ENCODE measurements at places on chromosomes 1 and 21.

DNA sequence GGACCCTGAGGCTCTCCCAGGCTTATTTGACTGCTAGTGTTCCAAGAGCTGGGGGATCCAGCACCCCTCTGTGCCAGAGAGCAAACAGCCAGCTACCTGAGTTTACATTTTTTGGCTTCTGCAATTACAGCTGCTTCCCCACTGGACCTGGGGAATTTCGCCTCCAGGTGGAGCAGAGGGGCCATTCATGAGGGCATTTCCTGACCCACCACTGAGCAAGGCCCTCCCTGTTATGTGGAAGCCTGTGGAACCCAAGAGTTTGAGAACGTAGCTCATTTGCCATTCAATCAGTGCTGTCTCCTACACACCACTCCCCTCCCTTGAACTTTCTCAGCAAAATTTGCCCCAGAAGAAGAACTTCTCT, 42.7 kb upstream of the TMEM51 start:
- no peak for DNase-seq

DNA sequence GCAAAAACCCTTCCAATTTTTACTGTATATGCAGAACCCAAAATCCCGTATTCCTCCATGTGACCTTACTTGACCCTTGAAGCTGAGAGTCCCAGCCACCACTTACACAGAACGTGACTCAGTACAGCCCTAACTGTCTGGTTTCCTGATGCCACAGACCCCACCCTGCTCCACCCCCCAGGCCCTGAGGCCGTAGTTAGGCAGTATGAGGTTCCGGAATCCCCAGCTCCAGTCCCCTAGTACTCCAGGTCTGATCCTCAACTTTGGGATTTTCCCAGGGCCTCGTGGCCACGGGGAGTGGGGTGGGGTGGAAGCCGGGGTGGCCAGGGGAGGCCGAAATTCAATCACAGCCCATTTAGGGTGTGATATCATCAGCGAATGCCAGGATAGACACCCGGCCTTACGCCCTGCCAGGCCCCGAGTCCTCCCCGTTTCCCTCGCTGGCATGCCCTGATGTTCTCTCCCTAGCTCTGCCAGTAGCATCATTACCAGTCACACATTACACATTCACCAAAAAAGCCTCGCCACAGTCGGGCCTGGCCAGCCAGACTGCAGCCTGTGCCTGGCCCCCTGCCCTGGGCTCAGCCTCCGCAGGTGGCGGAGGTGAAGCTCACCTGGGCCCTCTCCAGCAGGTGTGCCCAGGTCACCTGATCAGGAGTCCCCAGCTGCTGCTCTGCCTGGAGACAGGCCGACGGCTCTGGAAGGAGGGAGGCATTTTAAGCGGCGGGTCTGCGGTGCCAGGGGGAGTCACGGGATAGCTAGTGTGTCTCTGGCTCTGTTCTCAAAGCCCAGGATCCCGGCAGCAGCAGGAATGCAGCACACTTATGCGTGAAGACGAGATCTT, 70.8 kb downstream of the SCCPDH start:
- no peak for DNase-seq

- no peak for DNase-seq
Measured at GRCh38 chr21:38796424-38796823, 9.3 kb upstream of the ETS2 start.

DNA sequence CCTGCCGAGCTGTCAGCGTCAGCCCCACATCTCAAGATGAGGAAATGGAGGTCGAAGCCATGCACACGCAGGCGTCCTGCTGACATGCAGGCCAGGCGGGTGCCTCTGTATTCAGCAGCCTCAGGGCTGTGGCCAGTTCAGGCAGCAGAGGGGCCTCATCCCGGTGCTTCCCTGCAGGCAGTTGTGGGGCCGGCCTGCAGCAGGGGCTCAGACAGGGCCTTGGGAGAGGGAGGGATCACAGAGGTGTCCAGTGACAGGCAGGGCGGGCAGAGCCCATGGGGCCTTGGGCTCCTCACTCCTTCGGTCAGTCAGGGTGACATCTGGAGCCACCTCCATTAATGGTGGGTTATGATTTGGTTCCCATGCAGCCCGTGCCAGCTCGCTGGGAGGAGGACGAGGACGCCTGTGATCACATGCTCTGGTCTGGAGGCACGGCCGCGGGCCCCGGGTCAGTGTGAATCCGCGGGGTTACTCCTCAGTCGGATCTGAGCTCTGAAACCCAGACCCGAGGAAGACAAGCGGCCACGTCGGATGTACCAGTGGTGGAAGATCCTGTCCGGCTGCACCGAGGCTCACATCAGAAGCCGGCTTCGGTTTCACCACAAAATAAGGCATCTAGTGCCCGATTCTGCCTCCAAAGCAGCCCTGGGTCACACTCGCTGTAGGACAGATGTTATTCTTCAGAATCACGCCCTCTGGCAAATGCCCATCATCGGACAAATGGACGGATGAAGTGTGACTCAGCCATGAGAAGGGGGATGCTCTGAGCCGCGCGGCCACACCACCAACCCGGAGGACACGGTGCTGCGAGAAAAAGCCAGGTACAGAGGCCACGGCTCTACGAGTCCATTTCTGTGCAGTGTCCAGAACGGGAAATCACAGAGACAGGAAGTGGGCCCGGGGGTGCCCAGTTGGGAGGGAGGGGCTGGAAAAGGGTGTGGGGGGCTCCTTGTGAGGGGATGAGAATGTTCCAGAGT, 33.4 kb downstream of the KRTAP10-1 start:
- no peak for DNase-seq

GRCh38 chr1:924656-925560, 1.2 kb downstream of the SAMD11 start:
- DNase-seq = no peak

GRCh38 chr1:174262349-174263241, 103.3 kb downstream of the RABGAP1L start:
- peak; percentile 66 for DNase-seq

- no peak for DNase-seq
Measured at GRCh38 chr1:242534753-242535152, 10.3 kb upstream of the PLD5 start.

DNA sequence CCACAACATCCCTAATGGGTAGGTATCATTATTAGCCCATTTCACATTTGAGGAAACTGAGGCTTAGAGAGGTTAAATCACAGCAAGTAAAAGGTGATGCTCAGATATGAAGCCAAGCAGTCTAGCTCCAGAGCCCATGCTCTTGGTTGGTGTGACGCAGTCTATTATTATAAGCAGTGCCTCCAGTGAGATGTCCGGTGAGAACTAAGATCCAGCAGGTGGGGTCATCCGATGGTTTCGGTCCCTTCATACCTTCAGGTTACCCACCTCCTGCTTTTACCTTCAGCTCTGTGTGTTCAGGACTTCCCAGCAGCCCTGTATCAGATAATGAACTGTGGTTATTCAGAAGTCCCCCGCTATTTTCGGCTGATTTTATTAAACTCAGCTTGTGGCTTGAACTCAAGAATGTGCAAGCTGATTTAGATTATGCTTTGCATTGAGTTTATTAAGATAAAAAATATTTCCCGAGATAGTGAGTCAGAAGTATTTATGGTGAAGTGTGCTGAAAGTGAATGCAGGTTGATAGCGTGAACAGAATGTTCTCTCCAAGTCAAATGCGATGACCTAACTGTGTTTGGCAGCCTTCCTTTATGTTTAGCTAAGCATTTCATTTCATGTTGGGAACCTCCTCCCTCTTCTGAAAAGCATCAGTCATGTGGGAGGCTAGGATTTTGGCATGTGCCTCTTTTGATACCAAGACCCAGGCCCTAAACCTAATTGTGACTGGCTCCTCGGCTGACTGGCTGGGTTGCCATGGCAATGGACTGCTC, 160.9 kb upstream of the UBE2U start:
- DNase-seq = no peak

DNA sequence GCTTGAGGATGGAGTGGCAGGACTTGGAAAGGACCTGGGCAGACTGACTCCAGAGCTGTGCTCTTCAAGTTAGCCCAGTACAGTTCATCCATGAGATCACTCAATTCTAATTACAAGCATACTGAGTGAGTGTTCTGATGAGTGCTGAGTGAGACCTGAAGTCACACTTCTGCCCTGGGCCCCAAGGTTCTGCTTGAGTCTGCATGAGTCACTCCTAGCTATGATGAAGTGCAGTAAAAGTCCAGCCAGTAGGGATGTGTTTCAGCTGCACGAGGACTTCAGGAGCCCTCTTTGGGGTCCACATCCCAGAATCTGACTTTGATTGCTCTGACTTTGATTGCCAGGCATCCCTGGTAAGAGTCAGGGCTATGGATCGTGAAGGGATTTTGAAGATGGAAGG, 35.8 kb downstream of the PLEKHA6 start:
- no peak for DNase-seq

DNA sequence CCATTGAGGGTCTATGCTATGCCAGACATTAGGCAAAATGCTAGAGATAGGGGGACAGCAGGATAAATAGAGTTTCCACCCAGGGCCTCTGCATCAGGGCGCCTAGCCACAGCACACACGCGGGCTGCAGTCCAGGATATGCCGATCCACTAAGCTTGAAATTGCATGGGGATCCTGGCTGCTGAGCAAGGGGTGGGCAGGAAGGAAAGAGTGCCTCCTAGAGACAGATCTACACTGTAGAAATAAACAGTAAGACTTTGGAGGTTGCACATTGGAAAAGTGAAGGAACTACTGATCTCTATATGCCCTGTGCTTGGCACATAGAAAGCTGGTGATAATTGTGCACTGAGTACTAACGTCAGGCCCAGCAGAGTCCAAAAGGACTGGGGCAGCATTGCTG, 411.1 kb downstream of the PRDM2 start:
- no peak for DNase-seq

DNA sequence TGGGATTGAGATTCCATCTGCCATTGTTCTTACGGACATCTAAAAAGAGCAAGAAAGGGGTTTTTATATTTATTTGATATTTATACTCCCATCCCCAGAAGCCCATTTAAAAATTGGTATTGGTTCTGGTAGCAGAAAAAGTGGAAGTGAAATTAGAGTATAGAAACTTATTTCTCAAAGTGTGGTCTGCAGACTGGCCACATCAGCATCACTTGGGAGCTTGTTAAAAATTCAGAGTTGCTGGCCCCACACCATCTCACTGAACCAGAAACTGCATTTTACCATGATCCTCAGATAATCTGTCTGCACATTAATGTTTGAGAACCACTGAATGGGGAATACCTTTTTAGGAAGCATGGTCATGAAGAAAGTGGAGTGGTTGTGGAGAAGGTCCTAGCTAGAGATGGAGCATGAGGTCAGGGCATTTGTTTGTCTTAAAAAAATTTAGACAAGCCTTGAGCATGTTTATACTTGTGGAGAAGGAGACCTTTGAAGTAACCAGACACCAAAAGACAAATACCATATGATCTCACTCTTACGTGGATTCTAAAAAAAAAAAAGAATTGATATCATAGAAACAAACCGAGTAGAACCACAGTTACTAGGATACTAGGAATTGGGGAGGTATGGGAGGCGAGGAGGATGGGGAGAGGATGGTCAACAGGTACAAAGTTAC, 116.3 kb downstream of the ST6GALNAC3 start:
- no peak for DNase-seq

DNA sequence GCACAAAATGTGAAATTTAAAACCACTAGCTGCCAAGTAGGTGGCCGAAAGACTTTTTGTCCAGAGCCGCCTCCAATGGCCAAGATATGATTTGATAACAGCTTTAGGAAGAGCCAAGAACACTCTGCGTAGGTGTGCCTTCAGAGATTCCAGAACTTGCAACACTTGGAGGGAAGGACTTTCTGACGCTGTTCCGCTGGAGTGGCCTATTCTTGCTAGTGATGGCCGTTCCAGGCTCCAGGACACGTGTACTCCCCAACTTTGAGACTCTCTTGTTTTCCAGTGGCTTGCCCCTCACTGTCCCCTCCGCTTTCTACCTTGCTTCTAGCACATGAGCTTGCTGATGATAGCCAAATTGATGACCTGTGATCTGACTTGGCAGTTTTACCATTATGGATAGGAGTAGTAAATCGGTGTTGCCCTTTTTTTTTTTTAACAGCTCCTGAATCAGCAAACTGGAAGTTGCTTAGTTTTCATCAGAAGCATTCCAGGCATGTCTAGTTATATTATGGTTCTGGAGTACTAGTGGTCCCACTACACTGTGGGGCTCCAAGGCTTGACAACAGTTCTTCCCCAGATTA, 1.0 kb downstream of the PRDX6 start:
- peak; percentile 11 for DNase-seq

DNA sequence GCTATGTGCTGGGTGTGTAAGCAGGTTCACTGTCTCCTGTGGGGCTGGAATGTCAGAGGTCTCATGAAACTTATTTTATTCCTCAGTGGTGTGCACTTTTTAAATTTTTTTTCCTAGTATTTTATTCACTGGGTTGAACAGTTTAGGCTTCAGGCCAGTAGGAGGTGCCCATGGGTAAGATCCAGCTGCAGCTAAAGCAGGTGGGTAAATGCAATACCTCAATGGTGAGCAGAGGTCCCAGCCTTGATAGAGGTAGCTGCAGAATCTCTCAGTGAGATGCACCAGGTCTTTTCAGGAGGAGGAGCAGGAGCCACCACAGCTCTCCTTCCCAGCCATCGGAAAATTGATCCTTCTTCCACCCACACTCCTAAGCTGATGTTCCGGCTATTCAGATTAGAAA, 12.6 kb upstream of the OR6N2 start:
- peak; percentile 22 for DNase-seq

- DNase-seq = no peak
Measured at GRCh38 chr1:14334336-14335176, 263.9 kb upstream of the KAZN start.

DNA sequence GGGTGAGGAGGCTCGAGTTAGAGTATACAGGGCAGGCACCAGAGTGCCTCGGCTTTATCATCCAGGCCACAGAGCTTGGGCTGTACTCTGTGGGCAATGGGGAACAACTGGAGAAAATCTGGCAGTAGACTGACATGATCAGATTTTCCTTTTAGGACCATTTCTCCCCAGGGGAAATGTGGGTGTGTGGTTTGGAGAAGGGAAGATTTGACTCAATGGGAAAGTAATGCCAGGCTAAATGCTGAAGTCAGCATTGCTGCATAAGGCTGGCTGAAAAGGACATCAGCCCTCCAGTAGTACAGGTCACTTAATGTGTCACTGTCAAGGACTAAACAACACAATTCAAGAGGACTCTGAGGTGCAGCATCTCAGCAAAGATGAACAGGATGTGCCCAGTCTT, 5.0 kb downstream of the FYB2 start:
- DNase-seq = no peak

DNA sequence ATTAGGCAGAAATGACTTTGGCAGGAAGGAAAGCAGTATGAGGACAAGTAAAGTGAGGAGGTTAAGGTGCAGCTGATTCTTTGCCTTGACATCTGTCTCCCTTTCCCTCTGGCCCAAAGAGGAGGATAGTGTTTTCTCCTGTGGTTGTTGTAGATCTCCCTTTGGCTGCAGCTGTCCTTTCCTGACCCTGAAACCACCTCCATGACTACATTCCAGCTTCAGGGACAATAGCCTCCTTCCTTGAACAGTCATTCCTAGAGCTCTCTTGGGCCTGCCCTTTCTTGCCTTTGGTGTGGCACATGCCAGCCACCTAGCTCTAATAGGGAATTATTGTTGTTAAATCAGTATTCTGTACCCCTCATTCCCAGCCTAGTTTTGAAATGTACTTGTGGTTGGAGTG, 6.2 kb downstream of the ZMYM1 start:
- no peak for DNase-seq

DNA sequence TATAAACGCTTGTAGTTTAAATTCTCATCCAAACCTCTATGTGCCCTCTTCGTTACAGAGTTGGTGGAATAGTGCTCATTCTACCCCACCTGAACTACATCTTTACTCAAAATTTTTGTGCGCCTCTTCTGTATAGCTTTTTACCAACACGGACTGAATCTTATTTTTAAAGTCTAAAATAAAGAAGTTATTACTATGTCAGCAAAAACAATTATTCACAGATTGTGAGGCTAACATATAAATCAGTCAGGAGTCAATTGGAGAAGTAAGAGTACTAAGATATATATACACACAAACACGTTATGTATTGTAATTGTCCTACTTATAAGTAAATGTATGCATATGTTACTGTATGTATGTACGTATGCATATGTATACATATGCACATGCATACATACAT, 274.9 kb upstream of the ADGRL4 start:
- no peak for DNase-seq
